ENCODE measurements at places on chromosomes 13 and 19.

DNA sequence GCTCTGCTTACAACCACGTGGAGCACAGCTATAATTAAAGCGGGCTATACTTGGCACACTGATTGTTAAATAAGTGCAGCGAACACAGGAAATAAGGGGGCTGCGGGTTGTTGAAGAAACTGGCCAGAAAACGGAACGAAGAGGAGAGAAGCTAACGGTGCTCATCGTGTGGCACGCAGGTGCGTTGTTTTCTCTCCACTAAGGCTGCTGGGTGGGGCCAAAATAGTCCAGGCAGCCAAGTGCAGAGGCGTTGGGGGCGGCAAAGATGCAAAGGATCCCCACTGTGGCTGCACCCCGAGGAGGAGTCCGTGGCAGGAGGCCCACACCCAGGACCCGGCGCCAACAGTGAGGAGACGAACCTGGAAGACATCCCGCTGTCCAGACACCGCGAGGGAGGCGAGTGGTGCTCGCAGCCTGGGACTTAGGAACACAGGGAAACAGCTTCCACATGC lies 8.1 kb upstream of the ARL11 start:
- DNase-seq, result peak; percentile 19

GRCh38 chr13:37529751-37530385 lies 68.7 kb downstream of the POSTN start:
- DNase-seq, result no peak

DNA sequence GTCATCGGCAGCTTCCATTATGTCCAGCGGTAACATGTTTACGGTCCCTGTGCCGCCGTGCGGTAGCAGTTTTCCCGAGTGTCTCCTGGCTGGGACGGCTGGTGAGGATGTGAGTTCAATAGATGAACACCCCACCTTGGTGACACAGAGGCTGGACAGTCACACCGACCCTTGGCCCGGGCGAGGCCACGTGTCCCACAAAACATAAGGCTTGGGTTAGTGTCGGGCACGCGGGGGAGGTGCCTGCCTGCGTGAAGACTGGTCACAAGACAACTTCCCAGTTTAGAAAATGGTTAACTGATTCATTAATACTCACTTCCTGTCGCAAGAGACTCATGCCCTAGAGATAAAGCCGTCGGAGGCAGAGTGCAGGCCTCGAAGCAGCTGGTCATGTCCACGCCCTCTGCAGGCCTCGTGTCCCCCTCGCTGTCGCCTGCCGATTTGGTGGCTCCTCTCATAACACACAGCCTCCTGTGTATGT lies 17.2 kb downstream of the RASA3 start:
- peak; percentile 23 for DNase-seq

- no peak for DNase-seq
Measured at GRCh38 chr19:3855320-3855719, 13.5 kb downstream of the ZFR2 start.

- DNase-seq, result no peak
Measured at GRCh38 chr13:44197791-44198770, 175.5 kb upstream of the SERP2 start.

GRCh38 chr19:51525651-51526050 lies 5.8 kb downstream of the SIGLEC6 start:
- DNase-seq, result no peak

DNA sequence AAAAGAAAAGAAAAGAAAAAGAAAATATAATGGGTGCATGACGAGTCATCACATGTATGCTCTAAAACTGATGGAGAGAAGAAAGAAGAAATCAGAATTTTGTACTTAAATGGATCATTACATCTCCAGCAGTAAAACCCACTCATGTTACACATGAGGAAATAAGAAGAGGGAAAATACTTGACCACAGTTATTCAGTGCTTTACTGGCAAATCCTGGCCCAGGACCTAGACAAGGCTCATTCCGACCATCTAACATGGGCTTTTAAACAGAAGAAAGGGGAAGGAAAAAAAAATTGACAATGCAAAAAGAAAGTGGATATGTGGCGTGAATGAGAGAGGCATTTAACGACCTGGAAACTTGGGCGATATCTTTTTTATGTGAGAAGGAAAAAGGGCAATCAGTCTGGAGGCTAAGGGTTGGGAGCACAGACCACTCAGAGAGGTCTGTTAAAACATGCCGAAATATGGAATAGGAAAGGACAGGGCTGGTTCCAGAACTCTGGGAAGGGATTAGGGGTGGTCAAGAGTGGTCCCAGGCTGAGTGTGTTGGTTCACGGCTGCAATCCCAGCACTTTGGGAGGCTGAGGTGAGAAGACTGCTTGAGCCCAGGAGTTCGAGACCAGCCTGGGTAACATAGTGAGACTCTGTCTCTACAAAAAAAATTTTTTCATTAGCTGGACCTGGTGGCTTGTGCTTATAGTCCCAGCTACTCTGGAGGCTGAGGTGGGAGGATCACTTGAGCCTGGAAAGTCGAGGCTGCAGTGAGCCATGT lies 1.6 kb downstream of the SIGLECL1 start:
- no peak for DNase-seq

- no peak for DNase-seq
Measured at GRCh38 chr19:38047049-38047438, 140.0 kb downstream of the SIPA1L3 start.

- no peak for DNase-seq
Measured at GRCh38 chr13:40220299-40220935, 446.0 kb downstream of the FOXO1 start.

DNA sequence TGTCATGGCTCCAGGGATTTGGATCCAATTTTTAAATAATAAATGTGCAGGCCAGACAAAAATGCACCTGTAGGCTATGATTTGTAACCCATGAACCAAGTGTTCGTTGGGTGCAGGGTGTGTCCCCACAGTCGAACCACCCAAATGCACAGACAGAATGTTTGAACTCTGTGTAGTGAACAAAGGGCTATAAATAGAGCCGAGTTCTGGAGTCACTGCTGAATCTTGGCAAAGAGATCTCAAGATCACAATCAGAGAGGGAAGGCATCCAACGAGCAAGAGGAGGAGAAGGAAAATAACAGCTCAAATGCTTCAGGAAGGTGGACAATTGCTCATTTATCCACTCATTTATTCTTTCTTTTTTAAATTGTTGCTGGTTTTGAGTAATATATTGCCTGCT lies 547.9 kb downstream of the FGF9 start:
- no peak for DNase-seq

- no peak for DNase-seq
Measured at GRCh38 chr19:54207676-54207982, 7.0 kb downstream of the RPS9 start.

DNA sequence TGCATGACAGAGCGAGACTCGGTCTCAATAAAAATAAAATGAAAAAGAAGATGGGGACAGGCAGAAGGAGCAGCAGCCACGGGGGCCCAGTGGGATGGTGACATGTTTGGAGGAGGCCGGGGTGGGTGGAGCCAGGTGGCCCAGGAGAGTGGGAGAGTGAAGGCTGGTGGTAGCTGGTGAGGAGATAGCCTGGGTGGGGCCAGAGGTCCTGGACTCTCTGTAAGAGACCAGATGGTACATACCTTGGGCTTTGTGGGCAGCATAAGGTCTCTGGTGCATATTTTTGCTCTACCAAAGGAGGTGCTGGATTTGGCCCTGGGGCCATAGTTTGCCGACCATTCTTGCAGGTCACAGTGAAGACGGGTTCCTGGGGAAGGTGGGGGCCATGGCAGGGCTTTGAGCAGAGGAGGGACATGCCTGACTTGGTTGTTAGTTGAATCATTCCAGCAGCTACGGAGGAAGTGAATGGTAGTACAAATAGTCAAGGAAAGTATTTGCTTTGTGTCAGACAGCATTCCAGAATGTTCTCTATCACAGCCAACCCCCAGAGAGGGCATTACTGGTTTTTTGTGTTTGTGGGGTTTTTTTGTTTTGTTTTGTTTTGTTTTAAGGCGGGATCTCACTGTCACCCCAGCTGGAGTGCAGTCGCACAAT lies 69.1 kb downstream of the ARHGEF18 start:
- no peak for DNase-seq

DNA sequence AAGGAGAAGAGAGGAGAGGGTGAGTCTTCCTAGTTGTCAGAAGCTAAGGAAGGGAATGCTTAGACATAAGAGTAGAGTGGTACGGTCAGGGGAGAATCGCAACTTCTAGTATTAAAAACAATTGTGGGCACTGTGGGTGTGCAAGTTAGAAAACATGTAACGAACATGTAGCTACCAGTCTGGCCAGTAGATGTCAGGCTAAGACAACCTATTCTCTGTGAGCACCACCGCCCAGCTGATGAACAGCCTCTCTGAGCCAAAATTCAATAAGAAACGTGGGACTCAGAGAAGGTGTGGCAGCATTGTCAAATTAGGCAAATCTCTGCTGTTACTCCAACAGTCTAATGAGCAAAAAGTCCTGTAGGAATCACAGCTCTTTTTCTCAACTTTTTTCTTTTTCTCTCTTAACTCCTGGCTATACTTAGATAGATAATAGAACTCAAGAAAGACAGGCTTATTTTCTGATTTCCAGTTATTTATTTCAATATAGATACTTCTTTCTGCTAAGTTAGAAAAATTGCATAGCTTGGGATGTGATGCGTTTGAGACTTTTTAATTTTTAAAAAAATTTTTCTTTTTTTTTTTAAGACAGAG lies 186.2 kb downstream of the USP12 start:
- DNase-seq, result peak; percentile 41

DNA sequence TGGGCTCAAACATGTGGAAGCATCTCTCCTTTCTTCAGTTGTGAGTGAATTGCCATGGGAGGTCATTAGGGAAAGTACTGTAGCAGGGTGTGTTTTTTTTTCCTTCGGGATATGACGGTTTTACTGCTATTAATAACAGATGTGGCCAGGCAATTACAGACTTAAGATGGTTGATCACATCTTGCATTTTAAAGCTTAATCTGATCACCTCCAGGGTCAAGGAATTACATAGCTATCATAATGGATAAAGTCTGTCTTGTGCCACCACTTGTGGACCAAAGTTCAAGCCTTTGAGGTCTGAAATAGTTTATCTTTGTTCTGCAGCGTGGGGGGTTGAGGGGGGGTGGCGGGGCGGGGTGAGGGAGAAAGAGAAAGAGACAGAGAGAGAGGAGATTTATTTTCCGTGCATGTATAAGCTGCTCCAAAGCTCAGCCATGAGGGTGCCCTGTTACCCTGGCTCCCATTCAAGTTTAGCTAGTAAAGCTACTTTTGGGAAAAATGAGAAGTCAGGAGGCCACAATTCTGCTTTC lies 5.5 kb upstream of the SERP2 start:
- DNase-seq, result no peak

- DNase-seq, result no peak
Measured at GRCh38 chr13:110438211-110438610, 123.3 kb downstream of the RAB20 start.

GRCh38 chr19:12899891-12900518 lies 9.0 kb downstream of the GCDH start:
- no peak for DNase-seq

GRCh38 chr13:111472559-111473460 lies 152.4 kb downstream of the TEX29 start:
- DNase-seq, result no peak

DNA sequence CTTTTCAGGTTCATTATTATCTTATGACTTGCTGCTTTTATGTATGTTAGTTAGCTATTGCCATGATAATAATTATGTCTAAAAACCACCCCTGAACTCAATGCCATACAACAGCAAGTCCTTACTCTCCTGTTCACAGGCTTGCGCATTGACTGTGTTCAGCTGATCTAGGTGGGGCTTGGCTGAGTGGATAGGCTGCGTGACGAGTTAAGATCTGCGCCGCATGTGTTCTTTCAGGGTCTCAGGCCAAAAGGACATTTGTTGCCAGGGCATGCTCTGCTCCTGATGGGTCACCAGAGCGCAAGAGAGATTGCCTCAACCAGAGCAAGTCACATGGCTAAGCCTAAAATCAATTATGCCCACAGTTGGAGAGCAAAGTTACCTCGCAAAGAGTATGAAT lies 859 bp downstream of the ZNF568 start:
- no peak for DNase-seq

- DNase-seq, result no peak
Measured at GRCh38 chr13:49580980-49581680, 4.2 kb downstream of the RCBTB1 start.

- DNase-seq, result no peak
Measured at GRCh38 chr19:5534787-5535586, 32.8 kb downstream of the TINCR start.

DNA sequence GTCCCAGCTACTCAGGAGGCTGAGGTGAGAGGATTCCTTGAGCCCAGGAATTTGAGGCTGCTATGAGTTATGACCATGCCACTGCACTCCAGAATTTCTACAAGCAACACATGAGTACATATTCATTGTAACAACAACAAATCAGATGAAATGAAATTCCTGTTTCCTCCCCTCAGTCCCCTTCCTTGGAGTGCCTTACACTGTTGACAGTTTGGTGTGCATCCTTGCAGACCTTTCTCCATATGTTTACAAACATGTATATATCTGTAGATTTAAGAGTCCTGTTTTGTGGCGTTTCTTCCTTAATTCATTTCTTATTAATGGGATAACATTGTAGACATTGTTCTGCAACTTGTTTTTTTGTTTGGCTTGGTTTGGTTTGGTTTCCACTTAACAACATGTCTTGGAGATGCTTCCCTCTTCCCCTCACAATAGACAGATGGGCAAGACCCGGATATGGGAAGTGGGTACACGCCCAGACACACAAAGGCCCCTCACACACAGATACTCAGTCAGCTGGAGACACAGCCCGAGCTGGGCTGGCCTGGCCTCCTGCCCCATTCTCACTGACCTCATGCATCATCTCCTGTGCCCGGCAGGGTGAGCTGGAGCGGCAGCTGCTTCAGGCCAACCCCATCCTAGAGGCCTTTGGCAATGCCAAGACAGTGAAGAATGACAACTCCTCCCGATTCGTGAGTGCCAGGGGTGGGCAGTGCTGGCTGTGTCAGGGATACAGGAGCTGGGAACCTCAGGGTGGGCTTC lies 21.7 kb downstream of the MYH14 start:
- no peak for DNase-seq

GRCh38 chr13:37417060-37417441 lies 181.5 kb downstream of the POSTN start:
- DNase-seq, result no peak

GRCh38 chr13:111328574-111329410 lies 8.3 kb downstream of the TEX29 start:
- no peak for DNase-seq

DNA sequence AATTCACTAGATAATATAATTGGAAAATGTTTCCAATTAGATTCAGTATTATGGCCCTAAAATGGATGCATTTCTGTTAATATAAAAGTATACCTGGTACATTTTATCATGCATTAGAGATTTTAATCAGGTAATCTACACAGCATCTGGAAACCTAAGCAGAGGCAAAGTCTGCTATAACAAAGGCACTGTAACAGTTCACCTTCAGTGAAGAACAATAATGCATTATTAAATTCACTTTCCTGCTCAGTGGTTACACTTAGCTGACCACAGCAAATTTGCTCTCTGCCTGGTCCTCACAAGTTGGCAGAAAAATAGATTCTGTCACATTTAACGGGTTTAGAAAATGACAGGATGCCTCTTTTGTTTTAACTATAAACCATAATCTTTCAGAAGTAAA lies 326.9 kb downstream of the DACH1 start:
- no peak for DNase-seq
